NCI-H1048 (cell line): ENCODE measurements at places on chromosomes 1 and 21.

GRCh38 chr1:20787840-20788795 lies 1.0 kb upstream of the HP1BP3 start:
- no peak for DNase-seq

GRCh38 chr1:18972531-18972930 lies 16.1 kb upstream of the IFFO2 start:
- no peak for DNase-seq

GRCh38 chr1:78101514-78101913 lies 55.7 kb downstream of the GIPC2 start:
- DNase-seq, result no peak

DNA sequence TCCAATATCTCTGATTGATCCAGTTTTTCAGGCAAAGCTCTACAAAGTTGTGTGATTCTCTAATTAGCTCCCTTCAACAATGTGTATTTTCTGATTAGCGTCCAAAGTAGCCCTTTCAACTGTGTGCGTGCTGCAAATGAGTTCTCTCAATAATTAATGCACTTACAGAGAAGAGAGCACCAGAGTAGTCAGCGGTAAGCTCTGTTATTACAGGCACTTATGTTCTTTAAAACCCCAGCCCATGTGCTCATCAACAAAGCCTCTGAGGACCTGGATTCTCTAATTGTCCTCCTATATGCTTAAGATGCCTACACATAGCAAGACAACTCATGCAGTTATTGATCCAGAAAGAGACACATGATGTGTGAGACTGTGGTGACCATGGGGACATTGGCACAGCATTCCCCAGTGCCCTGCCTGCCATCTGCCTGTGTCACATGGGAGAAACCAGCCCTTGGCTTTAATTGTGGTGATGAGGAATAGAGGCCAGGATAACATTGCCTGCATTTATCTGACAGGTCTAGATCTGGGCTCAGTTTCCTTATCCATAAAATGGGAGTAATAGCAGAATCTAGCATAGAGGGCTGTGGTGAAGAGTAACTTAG lies 151.7 kb downstream of the PCP4 start:
- no peak for DNase-seq

- no peak for DNase-seq
Measured at GRCh38 chr1:201025571-201026002, 2.1 kb upstream of the KIF21B start.

DNA sequence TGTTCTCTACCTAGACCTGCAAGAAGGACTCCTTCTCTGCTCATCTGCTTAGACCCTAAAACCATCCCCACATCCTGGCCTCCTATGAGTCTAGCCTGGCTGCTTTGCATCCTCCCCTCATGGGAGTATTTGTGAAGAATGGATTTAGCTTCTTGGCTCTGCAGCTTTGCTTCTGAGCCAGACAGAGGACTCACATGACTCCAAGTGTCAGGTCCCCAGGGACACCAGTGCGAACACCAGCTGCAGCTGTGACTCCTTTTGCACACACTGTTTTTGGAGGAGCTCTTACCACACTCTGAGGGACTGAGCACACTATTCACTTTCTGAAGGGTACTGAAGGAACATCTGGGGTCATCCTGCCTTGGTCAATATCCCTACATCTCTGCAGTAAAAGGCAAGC lies 131.8 kb upstream of the SGIP1 start:
- DNase-seq, result no peak

DNA sequence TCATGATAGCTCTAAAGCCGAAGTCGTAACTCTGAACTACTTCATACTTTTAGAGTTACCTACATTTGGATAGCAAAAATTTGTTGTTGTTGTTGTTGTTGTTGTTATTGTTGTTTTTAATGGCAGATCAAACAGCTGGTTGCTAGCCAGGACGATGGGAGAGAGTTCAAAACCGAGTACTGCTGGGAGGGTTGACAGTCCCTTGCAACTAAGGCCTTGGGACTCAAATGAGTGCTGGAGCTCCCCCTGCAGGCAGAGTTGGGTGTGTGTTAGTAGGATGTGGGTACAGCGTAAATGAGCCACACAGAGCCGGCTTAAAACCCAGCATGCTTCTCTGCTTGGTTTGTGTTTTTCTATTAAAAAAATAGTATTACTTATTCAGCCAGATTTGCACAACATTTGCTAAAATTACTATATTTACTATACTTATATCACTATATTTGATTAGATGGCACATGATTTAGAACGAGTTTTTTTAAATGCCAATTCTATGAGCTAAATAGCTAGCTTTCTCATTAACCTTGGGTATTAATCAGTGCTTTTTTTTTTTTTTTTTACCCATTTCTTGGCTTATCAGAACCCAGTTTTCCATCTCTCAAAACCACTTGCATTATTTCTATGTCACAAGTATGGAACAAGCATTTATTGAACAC lies 129.2 kb upstream of the SYT6 start:
- DNase-seq, result peak; percentile 61

GRCh38 chr1:39977202-39977601 lies 22.3 kb downstream of the MFSD2A start:
- DNase-seq, result no peak

- DNase-seq, result no peak
Measured at GRCh38 chr1:218982482-218982881, 191.2 kb upstream of the LYPLAL1 start.

DNA sequence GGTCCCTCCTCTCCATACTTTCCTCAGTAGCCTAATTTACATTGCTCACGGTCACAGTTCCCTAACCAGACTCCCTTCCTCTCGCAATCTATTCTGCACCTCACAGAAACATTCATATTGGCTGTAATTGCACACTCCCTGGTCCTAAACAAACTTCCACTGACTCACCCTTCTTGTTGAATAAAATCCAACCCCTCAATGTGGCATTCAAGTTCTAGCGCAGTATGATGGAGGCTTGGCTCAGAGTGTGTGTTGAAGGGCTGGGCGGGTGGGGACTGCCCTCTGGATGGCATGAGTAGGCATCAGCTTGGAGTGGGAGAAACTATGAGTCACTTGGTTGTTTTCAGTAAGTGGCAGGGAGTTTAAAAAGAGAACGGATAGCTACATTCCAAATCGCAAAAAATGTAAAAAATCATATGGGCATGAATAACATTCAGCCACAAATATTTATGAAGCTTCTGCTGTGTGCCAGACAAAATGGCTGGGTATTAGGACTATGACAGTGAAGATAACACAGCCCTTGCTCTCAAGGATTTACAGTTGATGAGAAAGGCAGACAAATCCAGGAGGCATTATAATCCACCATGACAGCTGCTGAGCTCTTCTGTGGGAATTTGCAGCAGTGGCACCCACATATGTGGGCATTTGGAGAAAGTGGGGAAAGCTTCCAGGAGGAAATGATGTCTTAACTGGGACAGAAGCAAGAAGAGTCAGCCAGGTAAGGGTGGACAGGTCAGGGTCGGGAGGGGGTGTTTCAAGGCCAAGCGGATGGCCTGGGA lies 42.2 kb upstream of the LYST start:
- no peak for DNase-seq

- no peak for DNase-seq
Measured at GRCh38 chr1:159783724-159784123, 3.0 kb downstream of the DUSP23 start.

DNA sequence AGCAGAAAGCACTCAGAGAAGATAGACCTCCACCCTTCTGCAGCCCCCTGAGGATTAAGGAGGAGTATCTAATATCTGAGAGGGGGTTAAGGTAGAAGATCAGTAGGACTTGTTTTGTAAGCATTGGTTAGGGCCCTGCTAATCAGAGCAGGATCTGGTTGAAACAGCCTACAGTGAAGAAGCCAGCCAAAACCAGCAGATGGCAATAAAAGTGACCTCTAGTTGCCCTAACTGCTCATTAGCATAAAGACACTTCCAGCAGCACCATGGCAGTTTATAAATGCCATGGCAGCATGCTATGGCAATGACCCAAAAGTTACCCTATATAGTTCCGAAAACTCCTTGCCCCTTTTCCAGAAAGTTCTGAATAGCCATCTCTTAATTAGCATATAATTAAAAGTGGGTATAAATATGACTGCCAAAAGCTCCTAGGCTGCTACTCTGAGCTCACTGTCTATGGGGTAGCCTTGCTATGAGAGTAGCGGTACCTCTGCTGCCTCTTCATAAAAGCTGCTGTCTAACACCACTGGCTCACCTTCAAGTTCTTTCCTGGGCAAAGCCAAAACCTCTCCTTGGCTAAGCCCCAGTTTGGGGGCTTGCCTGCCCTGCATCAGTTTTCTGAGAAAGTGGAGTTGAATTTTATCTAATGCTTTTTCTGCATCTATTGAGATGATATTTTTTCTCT lies 254.2 kb downstream of the PAPPA2 start:
- no peak for DNase-seq
